HL-60 (cell line): ENCODE measurements at places on chromosomes 4 and X.

DNA sequence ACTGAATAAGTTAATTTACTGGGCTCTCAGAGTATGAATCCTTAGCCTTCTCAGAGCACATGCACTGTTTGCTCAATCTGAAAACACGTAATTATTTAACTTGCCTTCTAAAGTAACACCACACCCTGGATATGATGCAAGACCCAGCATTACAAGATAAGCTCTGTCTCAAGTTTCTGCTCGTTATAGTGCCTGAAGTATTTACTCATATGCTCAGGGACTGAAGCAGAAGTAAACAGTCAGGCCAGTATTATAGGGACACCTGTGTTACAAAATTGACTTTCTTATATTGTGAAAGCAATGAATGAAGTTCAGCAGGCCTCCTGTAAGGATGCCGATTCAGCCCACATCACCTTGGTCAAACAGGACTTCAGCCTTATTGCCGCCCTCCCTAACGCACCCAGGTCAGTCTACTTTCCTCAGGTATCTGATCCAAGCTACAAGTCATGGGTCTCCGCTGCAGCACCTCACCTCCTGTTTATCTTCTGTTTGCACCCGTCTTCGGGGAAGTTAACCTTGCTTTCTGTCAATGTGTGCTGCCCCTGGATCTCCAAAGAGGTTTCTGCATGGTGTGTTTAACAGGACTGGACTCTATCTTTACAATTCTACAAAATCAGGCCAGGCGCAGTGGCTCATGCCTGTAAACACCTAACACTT is 42.8 kb upstream of the KLF3 start:
- peak; percentile 91 for DNase-seq

GRCh38 chrX:56564921-56565840 is 1.8 kb downstream of the UBQLN2 start:
- DNase-seq = no peak

- DNase-seq = no peak
Observed at GRCh38 chr4:165191348-165191656, 16.1 kb upstream of the KLHL2 start.

DNA sequence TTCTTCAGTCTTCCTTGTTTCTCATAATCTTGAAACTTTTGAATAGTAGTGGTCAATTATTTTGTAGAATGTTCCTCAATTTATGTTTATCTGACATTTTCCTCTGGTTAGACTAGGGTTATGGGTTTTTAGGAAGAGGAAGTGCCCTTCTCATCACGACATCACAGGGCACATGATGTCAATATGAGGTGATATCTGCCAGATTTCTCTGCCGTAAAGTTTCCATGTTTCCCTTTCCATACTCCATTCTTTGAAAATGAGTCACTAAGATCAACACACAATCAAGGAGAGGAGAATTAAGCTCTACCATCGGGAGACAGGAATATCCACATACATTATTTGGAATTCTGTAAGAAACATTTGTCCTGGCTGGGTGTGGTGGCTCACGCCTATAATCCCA is 28.4 kb downstream of the RP2 start:
- DNase-seq = peak; percentile 10

- DNase-seq = no peak
Observed at GRCh38 chrX:9438933-9439494, 25.8 kb upstream of the TBL1X start.

DNA sequence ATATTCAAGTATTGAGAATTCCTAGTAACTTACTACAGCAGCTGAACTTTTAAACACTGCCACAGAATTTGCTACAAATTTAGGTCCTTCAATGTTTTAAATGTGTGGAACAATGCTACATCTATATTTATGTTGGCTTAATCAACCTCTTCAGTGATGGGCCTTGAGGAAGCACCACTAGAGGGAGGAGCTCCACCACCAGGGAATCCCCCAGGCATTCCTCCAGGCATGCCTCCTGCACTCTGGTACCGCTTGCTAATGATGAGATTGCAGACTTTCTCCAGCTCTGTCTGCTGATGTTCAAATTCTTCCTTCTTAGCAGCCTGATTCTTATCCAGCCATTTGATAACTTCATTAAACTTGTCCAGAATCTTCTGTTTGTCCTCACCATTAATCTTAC is 190.8 kb downstream of the HTR2C start:
- DNase-seq = no peak

DNA sequence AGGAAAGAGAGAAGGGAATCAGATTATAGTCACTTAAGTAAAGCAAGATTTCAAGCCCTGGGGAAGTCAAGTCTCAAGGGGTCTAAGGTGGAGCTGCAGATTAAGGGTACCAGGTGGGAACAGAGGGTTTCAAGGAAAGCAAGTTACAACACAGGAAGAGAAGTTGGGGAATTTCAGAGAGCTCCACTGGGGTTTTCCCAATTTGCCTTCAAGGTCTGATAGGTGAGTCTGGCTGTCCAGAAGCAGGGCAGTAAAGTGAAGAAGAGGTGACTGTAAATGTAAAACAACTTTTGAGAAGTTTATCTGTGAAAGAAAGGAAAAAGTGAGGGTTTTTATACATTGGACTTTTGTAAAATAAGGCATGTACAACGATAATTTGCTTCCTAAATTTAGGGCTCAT is 37.1 kb upstream of the TRPC3 start:
- DNase-seq = no peak

DNA sequence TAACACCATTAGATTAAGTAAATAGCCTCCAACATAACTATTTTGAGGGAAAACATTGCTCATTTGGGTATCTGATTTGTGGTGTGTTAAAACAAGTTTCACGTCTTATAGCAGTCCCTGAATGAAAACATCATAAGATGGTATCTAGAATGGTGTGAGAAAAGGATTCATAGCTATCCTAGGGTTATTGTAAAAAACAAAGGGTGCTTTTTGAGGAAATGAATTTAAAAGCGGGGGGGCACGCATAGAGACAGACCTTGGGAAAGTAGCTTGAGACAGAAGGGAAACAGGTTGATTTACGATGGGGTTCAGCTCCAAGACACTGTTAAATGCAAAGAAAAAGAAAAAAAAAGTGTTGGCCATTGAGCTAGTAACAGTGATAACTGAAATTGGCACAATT is 768 bp upstream of the CXCL10 start:
- DNase-seq = no peak

DNA sequence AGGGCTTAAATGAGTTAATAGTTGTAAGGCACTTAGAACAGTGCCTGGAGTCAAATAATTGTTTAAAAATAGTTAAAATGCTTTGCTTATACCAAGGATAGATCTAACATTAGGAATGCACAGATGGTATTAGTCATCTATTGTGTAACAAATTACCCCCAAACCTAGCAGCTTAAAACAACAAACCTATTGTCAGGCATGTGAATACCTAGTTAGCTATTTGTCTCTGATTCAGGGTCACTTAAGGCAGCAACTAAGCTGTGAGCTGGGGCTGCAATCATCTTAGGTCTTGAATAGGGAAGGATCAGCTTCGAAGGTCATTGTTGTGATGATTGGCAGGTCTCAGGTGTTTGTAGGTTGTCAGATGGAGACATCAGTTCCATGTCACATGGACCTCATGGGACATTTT is 42.4 kb upstream of the AGA start:
- no peak for DNase-seq

DNA sequence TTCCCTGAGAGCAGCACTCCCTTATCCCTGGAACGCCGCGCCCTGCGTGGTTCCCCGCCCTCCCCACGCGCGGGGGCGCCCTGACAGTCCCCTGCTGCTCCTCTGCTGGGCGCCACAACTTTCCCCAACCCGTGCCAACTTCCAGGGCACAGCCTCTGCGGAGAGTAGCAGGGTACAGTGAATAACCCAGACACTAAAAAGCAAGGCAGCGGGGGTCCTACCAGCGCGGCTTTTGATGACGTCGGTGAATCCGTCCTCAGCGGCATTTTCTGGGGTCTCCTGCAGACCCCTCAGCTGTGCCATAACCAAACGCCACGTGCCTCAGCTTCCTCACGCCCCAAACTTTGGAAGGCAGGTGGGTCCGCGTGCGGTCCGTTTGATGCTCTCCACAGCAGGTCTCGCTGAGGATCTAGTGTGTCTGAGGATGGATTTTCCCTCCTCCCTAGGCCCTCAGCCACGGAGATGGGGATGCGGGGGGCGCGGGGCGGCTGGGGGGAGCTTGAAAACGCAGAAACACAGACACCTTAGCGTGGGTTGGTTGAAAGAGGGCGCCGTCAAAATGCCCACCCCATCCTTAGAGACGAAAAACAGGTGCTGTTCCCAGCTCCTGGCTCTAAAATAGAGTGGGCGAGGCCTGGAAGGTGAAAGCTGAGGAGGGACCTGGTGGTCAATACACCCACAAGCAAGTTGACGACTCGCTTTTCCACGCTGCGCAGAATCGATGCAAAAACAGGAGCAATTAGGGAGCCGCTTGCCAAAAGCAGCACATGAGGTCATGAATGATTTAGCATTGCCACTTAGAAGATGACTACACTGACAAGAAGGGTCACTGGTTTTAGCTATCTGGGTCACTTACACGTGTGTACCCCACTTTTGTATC is 405.6 kb downstream of the FAM47A start:
- DNase-seq = no peak

- DNase-seq = no peak
Observed at GRCh38 chr4:7394681-7395451, 39.9 kb downstream of the PSAPL1 start.

GRCh38 chrX:141176586-141177451 is at the start of gene LDOC1:
Gene LDOC1, minus strand, starts transcription at chrX:141177129. Its CDS starts 108 bp downstream, at chrX:141177021.
- DNase-seq = no peak

- no peak for DNase-seq
Observed at GRCh38 chr4:166121897-166122296, 248.9 kb downstream of the TLL1 start.

DNA sequence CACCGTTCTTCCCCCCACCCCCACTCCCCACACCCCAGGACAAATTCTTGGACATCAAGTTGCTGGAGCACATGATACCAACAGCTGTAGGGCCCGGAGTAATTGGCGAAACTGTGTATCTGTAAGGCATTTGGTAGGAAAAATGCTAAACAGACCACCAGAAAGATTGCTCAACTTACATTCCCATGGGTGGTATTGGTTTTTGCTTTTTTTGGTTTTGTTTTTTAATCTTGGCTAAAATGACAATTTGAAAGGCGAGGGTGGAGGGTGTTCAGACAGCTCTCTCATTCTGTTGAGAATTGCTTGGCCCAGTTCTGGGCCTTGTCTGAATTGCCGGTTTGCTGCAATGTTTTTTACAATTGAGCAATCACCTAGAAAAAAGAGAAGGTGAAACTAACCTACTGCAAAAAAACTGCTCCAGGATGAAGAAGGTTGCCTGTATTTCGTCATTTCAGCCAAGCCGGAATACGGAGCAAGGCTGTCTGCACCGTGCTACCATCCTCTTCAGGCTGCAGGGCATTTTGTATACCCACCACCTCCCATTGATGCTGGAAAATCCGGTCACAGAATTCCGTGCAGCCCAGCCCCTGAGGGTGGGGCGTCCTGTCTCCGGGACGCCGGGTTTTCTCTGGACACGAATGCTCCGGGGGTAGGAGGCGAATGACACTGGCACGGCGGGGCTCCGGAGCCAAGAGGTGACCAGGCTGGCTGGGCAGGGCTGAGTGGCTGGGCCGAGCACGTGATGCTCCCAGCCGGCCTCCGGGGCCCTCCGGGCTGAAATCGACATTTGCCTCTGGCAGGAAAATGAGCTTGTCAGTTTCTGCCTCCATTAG is at the start of gene CLCN4:
Gene CLCN4 (plus strand): TSS at position 777 of the 833 bp plus-strand sequence. CDS start 28,058 bp downstream, outside the sequence.
- DNase-seq = peak; percentile 52

DNA sequence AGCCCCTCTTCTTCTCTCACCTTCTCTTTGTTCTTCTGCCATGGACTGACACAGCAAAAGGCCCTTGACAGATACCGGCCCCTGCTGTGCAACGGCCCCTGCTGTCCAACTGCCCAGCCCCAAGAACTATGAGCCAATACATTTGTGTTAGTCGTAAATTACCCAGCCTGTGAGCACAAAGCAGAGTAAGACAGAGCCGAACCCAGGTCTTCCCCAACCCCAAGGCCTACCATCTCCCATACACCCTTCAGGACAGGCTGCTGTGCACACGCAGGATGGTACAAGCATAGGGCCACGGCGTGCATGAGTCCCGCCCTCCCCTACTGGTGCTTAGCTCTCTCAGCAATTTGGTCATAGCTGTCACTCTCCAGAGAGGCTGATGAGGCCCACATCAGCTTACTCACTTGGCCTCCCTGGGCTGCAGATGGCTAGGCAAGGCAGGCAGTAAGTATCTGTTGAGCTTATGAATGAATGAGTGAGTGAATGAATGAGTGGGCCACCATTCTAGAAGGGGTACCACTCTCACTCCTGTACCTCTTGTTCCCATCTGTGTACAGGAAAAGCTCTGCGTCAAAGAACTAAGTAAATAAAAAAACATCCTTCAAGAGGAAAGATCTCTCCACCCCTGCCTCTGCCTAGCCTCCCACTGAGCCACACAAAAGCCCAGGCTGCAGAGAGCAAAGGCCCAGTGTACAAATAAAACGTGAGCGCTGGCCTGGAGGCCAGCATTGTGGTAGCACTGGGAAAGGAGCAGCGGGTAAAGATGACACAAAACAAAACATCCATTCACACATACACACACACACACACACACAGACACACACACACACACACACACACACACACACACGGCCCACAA is 13.9 kb downstream of the WDR1 start:
- no peak for DNase-seq

- no peak for DNase-seq
Observed at GRCh38 chrX:56216332-56216731, 15.8 kb upstream of the KLF8 start.

DNA sequence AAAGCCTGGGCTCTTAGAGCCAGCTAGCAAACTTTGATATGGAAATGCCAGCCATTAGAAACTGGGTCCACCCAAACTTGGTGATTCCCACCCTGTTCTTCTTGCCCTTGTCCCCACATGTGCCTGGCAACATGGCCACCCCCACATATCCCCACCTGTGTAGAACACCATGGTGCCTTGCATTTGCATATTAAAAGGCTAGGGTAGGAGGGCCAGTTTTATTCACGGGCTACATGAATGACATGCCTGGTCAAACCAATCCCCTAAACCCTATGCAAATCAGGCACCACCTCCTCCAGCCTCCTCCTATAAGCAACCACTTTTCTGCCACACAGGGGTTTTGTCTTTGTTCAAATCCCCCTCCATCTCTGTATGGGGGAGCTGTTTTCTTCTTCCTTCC is 104.9 kb downstream of the CLNK start:
- no peak for DNase-seq

DNA sequence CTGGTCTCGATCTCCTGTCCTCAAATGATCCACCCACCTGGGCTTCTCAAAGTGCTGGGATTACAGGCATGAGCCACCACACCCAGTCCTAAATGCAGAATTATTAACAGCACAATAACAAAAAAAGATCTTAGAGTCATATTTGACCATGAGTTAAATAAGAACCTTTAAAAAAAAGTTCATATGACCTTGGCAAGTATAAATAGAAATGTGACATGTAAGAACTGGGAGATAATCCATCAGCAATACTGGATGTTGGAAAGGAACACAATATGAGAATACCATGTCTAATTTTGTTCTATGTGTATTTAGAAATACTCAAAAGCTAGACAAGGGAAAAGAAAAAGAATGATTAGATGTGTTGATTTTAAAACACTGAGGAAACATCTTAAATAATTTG is 231.6 kb downstream of the RAPGEF2 start:
- no peak for DNase-seq
